AG08395 (cell line): ENCODE measurements at places on chromosomes 3 and 15.
A peak's percentile ranks its signal among the peaks of the same experiment; 100 is the strongest.

DNA sequence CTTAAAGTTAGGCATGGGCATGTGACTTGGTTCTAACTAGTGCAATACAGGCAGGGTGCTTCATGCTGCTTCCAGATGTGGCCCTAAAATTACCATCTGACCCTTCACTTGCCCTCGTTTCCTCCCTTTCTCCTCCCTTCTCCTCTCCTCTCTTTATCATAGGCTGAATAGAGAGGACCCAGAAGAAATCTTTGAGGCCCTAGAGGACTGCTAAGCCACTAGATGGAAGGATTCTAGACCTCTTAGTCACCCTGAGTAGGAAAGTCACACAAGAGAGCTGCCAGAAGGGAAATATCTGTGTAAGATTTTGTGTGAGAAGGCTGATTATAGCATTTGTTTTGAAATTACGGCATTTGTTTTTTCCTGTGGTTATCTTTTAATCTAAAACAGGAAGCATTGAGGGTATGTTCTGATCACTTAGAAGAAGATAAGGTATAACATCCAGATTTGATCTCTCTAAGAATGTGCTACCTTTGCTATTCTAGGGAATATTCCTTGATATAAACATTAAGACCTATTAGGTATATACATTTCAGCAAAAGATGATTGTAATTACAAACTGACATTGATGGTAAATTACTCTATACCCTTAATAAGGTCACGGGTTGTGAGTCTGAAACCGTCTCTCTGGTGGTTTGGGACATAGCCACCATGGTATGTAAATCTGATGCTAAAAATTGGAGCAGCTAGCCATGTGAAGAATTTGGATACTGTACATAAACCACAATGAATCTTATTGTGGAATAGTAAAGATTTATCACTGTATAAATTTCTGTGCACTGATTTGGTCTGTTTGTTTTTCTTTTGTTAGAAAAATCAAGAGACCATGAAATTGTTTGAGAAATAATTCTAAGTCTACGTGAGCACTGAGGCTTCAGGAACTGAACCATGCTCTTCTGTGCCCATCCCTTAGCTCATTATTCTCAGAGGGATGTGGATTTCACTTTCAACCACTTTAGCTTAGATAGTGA, 84.1 kb downstream of the TP63 start:
- peak; percentile 69 for DNase-seq

GRCh38 chr3:119585856-119586570, 6.7 kb downstream of the ADPRH start:
- no peak for DNase-seq

- DNase-seq, result no peak
Measured at GRCh38 chr15:35633677-35634076, 87.7 kb upstream of the DPH6 start.

DNA sequence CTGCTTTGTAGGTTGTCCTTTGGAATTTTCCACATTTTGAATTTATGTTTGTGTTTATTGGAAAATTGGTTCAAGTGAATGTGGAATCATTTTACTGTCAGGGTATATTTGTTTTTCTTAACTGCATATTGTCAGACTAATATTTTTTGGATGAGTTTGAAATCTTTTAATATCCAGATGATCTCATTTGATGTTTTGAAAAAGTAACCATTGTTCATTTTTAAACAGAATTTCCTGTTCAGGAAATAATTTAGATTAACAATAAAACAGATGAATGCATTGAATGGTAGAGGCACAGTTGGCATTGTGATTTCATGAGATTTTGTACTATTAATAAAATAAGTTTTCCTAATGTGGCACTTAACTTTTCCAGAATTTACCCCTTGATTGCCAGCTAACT, 15.5 kb downstream of the TRAK1 start:
- DNase-seq, result no peak

DNA sequence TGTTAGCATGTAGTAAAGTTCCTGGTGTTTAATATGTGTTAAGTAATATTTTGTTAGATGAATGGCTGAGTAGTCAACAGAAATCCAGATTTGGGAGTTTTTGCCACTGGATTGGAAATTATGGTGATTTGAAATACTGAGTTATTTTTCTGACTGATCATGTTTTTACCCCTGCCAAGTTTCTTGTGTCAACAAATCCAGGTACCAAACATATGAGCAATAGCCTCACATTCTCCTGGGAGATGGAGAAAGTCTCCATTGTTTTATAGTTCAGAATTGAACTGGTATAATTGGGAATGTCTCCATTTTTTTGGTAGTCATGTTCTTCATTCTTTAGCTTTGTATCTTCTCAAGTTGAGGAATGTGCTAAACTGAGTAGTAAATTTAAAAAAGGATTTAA, 767.2 kb upstream of the LMCD1 start:
- no peak for DNase-seq

DNA sequence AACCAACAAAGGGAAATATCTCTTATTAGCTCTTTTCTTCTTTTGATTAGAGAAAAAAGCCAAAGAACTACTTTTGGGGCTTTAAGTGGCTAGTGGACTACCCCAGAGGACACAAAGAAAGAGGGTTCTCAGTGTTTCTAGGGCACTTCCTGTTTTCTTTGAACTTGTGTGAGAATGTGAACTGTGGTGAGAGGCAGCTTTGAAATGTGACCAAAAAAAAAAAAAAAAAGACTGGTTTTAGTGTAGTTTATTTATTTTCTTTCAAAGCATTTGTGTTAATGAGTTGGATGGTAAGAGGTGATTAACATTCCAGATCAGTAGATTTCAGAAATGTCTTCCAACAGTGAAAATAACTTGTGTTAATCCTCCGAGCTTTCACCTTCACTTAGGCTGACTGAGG, 32.4 kb downstream of the SELENOT start:
- no peak for DNase-seq

DNA sequence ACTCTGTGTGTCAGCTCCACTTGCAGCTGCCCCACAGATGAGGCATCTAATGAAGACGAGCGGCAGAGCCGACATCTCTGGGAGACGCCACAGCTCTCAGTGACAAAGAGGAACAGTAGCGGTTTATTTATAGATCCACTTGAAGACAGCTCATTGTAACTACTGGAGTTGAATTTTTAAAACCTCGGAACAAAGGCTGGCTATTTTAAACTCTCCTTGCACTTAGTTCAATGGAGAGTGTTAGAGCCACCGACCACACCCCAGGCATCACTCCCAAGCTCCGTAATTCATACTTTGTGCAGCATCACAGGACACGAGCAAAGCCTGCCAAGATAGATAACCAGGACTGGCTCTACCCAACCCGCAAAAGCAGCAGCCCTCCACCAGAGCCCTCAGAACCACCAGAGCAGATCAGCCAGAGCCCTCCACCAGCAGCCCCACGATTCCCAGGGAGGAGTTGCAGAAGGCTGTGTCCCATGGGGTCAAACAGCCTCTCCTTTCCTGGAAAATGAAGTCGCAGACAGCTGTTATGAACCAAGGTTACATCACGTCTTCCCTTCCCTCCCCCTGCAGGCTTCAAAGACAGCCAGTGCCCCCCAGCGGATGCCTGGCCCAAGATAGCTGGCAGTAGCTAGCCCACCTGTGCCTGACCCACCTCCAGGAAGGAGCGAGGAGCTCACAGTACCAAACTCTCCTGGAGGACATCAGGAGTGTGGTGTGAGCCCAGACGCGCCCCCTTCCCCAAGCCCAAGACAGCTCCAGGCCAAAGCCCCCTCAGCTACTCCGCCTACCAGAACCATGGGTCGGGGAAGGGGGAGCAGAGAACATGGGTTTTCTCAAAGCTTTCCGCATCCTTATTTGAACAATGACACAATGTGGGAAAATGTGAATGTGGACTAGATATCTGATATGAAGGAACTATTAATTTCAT, 45.7 kb downstream of the POC1A start:
- DNase-seq, result peak; percentile 71

GRCh38 chr3:149016669-149017541, 25.6 kb downstream of the GYG1 start:
- DNase-seq, result peak; percentile 87

DNA sequence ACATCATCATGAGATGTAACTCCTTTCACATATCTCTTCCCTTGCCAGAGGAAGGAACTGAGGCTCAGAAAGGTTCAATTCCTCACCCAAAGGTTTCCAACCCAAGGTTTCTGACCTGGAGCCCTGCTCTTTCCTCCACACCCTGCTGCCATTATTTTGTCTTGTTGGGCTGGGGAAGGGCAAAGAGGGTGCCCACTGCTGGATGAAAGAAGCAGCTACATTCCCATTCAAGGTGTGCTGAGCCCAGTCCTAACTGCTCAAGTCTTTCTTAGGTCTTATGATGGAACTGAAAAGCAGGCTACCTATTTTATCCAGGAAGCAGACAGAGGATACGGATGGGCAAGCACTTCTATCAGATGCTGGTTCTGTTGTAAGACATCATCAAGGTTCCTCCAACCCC, 258.0 kb upstream of the CTDSPL start:
- no peak for DNase-seq

DNA sequence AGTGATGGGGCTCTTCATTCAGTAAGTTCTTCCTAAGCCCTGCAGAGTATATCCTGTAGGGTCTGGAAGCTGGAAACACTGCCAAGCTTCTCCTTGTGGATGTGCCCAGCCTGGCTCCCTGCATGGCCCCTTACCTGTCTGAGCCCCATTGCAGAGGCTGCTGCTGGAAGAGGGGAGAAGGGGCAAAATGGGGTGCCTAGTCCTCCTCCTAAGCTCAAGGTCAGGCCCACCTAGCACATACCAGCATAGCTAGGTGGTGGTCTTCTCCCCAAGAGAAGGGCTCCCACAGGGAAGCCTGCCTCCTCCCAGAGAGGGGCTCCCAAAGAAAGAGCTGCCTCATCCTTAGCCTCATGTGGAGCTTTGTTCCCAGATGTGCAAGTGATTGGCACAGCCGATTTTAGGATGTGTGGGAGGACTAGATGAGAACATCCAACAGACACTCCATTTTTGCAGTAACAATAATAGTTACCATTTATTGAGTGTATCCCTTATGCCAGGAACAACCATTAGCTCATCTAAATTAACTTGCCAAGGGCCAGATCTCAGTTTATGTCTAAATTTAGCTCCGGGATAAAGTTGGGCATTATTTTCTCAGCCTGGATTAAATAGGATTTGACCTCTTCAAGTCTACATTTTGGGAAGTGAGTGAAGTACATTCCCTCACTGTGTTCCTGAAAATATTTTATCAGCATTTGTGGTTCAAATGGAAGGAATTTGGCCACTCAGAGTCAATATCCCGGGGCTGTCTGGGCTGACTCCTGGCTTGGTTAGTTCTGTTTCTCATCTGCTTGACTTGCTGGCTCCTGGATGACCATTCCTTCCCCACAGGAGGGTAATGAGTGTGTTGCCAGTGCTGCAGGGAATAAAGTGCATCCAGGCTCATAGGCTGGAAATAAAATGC, 291.1 kb upstream of the ROPN1 start:
- peak; percentile 55 for DNase-seq

DNA sequence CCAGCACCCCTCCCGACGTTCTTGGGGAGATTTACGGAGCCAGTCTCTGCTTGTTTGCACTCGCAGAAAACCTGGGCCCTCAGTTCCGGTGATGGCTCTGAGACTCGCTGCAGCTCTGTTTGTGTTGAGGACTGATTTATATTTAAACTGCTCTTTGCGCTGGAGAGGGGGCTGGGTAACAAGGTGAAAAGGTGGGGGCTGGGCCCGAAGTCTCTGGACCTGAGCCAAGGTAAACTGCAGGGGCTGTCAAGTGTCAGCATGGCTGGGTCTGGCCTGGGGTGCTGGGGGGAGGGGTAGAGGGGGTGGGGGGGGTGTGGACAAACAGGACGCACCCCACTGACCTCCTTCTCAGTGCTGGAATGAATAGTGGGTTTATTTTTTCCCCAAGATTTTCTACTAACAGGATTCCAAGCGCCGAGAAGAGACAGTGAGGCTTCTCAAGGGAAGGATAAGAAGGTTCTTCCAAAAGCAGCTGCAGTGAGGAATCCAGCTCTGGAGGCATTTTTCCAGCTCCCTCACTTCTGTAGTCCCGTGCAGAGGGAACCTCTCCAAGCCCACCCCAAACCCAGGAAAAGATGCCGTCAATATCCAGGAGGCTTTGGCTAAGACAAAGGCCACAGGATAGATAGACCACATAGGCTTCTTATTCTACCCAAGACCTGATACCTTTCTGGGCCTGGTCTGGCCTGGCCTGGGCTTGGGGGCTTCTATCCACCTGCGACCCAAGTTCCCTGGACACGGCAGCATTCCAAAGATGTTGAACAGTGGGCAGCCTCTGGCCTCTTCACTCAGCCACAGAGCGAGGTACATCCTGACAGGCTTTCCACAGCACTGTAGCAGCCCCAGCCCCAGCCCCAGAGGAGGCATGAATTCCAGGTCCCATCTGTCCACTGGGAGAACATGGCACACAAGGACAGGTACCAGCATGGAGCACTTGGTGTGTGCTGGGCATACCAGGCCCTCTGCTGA, 938 bp upstream of the SLCO2A1 start:
- DNase-seq, result no peak

DNA sequence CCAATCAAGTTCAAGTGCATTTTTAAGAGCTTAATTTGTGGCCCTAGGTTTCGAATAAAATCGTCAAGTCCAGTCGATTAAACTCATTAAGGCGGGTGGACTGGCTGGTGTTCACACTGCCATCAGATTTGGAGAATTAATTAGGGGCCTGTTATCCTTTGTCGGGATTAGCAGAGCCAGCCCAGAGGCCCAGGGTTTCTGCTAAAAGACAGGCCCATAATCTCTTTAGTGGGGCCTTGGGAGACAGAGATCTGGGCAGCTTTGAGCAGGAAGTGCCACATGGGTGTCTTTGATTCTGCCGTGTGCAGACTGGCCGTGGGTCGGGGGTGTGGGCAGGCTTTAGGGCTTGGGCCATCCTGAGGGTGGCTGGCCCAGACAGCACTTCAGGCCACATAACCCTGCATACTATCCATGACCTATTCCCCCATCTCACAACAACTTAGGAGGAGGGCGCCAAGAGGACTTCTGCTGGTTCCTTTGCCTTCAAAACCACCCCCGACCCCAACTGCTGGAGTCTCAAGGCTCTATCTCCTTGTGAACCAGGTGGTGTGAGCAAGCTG, 94.7 kb downstream of the PLXNA1 start:
- no peak for DNase-seq

GRCh38 chr15:44537735-44538240, 841 bp downstream of the EIF3J start:
- DNase-seq, result no peak

- DNase-seq, result no peak
Measured at GRCh38 chr3:33385423-33385822, 54.8 kb downstream of the UBP1 start.

GRCh38 chr3:39254806-39255449, 24.9 kb downstream of the CX3CR1 start:
- DNase-seq, result peak; percentile 62
